ENCODE measurements at places on chromosomes 2 and 18.
A peak's percentile ranks its signal among the peaks of the same experiment; 100 is the strongest.

GRCh38 chr2:170139276-170139967, 38.5 kb upstream of the MYO3B start:
- DNase-seq = no peak

DNA sequence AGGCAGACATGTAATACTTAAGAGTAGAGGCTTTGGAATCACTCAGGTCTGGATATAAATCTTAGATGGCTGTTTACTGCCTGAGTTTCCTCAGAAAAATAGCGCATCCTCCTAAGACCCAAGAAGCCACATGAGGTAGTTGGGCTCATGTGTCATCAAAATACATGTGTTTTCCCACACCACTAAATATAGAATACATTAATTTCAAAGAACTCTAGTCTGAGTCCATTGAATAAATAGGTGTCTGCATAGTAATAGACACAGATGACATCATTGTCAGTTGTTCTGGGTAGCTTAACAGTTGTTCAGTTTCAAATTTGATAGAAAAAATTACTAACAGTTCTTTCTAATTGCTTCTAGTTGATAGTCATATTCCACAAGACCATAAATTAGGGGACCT, 9.6 kb downstream of the PPP1R1C start:
- DNase-seq = no peak

DNA sequence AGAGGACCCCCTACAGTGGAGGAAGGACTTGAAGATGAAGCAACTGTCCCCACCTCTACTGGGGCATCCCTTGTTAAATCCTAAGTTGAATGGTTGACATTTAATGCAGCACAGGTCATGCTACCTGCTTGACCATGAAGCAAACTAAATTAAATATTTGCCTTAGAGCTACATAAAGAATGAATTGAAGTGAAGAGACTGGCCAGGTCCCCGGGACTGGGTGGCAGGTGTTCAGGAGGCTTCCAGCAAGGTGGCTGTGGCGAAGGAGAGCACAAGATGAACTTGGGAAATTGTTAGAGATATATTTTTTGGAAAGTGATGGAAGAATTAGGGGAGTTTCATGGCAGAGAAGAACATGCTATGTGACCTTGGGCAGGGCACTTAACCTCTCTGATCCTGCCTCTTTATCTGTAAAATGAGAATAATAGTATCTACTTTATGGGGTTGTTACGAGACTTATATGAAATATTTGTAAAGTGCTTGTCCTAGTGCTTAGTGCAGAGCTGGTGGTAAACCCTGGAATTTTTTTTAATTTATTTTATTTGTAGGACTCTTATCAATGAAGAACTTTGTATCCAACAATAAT, 37.3 kb downstream of the EFR3B start:
- DNase-seq = no peak

GRCh38 chr18:23183411-23184150, 48.3 kb downstream of the CABLES1 start:
- peak; percentile 67 for DNase-seq

DNA sequence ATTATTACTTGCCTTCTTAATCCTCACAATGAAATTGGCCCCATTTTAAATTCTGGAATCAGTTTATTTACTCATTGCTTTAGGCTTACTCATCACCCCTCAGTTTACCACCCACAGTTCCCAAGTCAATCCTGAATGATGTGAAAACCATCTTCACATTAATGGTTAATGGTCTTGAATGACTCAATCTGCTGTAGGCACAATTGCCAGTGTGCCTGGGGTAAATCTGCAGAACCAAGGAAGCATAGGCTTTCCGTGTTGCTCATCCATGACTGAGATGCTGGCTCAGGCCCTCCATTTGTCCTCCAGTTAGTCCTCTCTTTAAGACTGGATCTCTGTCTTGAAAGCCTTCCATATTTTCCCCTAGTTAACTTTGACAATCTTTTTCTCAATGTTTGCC, 164.5 kb downstream of the PMAIP1 start:
- DNase-seq = peak; percentile 14

DNA sequence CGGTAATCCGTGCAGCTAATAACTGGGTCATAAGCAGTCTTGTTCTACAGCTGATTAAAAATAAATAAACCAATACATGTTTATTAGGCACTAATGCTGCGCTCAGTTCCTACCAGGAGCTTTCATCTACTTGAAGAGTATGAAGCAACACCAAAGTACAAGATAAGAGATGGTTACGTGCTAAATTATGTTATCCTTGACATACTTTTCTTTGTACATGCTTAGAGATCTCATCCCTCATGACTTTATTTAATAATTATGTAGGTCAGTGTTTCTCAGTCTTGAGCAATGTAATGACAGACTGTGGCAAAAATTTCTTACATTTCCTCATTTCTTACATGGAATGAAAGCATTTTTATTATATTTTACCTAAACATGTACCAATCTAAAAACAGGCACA, 54.6 kb upstream of the COBLL1 start:
- peak; percentile 64 for DNase-seq

- DNase-seq = no peak
These were observed 73.1 kb upstream of the BZW1 start for GRCh38 chr2:200738590-200738989.

DNA sequence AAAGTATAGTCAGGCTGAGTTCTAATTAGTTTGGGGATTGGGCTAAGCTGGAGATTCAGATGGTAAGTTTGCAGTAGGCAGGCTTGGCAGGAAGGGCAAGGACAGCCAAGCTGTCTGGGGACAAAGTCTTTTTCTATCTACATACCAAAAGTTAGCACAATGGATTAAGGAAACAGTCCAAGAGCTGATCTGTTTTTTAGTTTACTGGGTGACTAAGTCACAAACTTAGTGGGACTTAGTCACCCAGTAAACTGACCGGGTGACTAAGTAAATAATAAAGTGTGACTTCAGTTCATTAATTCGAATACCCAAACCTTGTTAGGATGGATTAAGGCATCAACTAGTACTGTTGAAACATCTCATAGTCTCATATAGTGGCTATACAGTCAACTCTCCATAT, 1386.0 kb upstream of the CELF4 start:
- no peak for DNase-seq

GRCh38 chr2:3635171-3635974, 22.6 kb upstream of the ALLC start:
- peak; percentile 17 for DNase-seq

- DNase-seq = peak; percentile 92
These were observed 13.9 kb upstream of the SLC1A4 start for GRCh38 chr2:64975232-64975821.

GRCh38 chr18:1544016-1544415, 639.3 kb downstream of the ADCYAP1 start:
- no peak for DNase-seq

- DNase-seq = no peak
These were observed 543.5 kb upstream of the SPHKAP start for GRCh38 chr2:228725031-228725430.

DNA sequence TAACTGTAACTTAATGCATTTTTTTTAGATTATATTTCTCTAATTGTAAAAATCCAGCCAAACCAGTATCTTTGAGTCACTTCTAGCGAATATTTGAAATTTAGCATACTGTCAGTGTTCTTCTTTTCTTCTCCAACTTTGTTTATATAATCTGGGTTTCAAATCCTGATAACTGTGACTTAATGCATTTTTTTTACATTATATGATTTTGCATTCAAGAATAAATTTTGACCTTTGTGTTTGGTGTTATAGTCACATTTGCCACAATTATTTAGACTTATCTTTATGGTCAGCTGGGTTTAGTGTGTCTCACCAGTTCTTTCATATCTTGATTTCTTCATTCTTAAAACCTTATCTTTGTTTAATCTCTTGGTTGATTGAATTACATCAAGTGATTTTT, 345.7 kb downstream of the SLC4A3 start:
- no peak for DNase-seq

DNA sequence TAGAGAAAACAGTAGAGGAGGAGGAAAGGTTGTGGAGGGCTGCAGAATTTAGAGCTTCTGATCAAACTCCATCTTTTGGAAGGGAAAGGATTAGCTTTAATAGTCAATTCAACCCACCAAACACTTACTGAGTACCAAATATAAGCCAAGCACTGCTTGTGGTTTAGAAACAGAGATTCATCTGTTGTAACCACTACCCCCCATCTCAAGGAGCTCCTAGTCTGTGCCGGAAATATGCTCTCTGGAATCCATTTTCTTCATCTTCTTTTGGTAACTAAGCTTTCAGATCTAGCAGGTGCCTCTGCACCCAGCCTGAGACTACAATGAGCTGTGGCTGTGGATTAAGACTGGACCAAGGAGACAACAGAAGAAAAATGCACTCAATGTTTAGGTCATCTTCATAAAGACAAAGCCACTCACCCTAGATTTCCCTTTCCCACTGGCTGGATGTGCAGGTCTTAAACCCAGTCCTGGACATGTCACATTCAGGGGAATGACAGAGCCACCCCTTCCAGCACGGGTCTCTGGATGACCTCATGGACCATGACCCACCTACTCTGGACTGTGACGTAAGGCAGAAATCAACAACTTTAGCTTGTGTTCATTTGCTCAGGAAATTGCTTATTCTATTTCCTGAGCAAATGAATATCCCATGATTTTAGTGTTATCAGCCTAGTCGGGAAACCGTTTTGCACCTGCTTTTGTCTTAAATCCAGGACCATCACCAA, 52.9 kb downstream of the EPB41L3 start:
- DNase-seq = no peak

DNA sequence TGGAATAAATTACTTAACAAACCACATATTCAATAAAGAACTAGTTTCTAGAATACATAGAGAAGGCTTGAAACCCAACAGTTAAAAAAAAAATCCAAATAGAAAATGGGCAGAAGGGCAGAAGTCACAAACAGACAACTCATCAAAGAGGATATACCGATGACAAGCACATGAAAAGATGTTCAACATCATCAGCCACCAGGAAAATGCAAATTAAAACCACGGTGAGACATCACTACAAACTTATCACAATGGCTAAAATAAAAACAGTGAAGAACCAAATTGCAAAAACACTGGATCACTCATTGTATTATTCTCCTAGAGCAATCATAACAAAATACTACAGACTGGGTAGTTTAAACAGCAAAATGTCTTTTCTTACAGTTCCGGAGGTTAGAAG, 14.5 kb downstream of the SESTD1 start:
- no peak for DNase-seq

DNA sequence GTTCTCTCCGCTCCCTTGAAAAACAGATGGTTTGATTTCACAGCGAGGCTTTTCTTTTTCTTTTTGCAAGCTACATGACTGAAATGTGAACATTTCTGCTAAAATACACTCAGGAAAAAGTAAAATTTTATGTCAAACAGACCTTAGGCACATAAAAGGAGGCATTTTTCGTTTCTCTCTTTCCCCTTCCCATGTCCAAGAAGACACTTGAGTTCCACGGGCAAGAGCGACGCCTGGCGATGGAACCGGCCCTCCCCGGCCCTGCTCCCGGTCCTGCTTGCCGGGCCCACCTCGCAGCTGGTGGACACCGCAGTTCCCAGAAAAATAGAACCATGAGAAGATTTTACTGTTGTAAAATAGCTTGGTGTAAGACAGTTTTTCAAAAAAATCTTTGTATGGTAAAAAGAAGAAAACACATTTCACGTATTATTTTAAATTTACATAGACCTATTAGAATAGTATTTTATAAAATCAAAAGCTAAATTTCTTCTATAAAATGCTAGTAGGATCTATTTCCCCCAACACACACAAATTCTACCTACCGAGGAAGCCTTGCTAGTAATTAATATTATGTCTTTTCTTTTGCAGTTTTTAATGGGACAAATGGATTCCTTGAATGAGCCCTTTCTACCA, 2.3 kb upstream of the ALKAL2 start:
- peak; percentile 61 for DNase-seq

GRCh38 chr18:79912409-79912991, 39.0 kb downstream of the SLC66A2 start:
- DNase-seq = peak; percentile 48

GRCh38 chr2:47237375-47238334, 82.5 kb upstream of the STPG4 start:
- peak; percentile 82 for DNase-seq

DNA sequence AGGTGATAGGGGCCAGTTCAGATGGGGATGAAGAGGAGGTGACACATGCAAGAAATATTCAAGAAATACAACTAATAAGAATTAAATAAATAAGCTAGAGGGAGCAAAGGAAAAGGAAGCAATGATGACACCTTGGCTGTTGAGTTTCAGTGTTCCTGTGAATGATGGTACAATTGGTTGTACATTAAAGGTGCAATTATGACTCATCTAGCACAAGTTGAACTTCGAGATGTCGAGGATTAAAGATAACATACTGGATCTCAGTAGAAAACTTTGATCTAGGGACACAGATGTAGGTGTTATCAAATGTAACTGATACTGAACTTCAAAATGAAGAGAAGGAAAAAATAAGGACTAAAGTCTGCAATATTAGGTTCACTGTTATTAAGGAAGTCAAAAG, 760.6 kb upstream of the CHAC2 start:
- no peak for DNase-seq

DNA sequence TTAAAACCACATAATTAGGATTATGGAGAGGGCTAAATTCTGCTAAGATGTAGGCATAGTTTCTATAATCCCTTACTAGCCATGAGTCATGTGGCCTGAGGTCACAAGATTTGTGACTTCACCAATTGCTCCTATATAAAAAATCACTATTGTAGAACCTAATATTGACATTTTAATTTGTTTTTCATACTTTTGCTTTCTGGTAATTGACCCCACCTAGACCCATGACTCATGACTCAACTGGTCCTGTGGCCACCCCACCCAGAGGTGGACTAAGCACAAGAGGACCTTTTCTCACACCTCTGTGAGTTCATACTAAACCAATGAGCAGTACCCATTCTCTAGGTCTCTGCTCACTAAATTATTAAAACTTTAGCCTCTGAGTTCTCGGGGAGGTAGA, 1567.5 kb upstream of the LRRTM1 start:
- no peak for DNase-seq

- DNase-seq = no peak
These were observed 9.2 kb upstream of the ALPP start for GRCh38 chr2:232369126-232369951.

GRCh38 chr18:23453680-23454058, 582 bp downstream of the RIOK3 start:
- peak; percentile 41 for DNase-seq

- DNase-seq = no peak
These were observed 91.9 kb downstream of the EPHA4 start for GRCh38 chr2:221480163-221480562.

DNA sequence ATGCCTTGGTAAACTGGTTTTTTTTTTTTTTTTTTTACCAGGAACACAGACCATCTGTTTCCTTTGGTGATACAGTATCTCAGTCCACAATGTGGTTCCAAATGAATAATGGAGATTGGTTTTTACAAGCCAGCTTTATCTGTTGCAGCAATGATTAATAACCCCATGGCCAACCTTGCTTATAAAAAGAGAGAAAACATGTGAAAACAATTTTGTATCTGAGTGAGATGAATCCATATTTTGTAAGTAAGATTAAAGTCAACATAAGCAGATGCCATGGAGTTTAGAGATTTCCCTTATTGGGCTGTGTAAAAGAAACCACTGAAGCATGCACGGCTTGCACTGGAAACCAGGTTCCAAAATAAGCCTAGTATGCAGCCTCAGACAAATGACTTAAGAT, 108.6 kb upstream of the CNTNAP5 start:
- no peak for DNase-seq

Measured in fibroblast of skin of back (primary cell).